ENCODE measurements at places on chromosomes 3 and 15.

GRCh38 chr15:75081150-75081549, 57.8 kb downstream of the PPCDC start:
- no peak for DNase-seq

DNA sequence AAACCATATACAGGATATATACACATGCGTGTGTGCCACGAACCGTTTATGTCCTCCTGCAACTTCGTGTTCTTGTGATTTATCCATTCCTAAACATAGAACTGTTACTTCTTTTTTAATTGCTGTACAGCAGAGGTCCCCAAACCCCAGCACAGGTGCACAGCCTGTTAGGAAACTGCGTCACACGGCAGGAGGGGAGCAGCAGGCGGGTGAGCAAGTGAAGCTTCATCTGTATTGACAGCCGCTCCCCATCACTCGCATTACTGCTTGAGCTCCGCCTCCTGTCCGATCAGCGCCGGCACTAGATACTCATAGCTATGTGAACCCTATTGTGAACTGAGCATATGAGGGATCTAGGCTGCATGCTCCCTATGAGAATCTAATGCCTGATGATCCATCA, 34.9 kb upstream of the NRROS start:
- DNase-seq, result no peak

GRCh38 chr3:37072892-37073291, 79.6 kb downstream of the MLH1 start:
- no peak for DNase-seq

- DNase-seq, result no peak
Observed at GRCh38 chr15:39445931-39446330, 134.9 kb upstream of the THBS1 start.

DNA sequence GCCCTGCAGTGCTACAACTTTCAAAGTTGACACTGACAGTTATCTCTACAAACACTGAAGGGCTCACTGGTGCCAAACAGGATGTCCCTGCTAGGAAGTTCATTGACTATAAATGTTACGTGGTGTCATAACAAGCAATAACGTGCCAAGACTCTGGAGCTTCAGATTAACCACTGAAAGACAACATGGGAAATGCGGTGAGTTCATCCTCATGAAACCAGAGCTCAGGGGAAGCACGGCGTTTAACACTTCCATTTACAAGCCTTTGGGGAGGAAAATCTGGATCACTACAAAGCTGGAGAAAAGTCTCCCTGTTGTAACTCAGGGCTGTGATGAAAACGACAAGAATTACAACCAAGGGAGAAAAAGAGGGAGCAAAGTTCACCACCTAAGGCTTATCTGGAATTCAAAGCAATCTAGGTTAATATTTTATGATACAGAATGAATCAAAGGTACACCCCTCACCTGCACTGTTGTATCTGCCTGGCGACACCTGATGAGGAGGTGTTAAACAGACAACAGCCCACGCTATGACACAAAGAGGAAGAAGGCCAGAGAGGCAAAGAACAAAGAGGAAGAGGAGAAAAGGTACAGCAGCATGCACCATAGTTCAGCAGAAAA, 27.0 kb downstream of the SHQ1 start:
- DNase-seq, result no peak

GRCh38 chr3:72427624-72428023, 420.6 kb downstream of the SHQ1 start:
- no peak for DNase-seq

- no peak for DNase-seq
Observed at GRCh38 chr3:98014268-98014585, 20.9 kb downstream of the GABRR3 start.

DNA sequence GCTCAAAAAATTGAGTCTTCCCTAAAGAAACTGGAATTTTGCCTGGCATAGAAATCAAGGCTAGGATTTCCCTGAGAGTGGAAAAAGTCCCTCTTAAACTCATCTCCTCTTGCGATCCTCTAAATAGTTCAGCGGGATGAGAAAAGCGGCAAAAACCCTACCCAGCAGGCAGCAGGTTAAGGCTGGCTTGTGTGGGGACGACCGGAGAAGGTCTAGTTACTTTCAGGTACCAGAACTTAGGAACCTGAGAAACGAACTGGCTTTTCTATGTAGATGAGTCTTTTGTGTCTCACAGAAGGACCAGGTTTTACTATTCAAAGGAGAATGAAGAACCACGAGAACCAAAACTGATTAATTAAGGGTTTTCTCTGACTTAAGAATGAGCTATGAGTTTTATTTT, 523.7 kb upstream of the TGFBR2 start:
- DNase-seq, result no peak

DNA sequence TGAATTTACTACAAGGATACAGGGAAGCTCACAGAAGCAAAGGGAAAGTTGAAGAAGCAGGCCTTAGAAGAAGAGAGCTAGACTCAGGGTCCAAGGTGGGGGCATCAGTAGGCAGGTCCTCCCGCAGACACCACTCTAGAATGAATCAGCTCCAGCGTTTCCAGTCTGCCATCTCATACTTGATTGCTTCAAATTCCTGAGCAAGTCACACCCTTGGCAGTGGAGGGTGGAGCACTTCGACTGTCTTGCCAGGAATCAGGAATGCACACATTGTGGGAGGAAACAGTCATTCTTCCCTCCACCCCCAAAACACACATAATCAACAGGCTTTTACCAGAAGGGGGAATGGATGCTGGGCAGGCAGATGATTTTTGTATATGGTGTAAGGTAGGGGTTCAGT, 78.5 kb downstream of the CHCHD6 start:
- no peak for DNase-seq

DNA sequence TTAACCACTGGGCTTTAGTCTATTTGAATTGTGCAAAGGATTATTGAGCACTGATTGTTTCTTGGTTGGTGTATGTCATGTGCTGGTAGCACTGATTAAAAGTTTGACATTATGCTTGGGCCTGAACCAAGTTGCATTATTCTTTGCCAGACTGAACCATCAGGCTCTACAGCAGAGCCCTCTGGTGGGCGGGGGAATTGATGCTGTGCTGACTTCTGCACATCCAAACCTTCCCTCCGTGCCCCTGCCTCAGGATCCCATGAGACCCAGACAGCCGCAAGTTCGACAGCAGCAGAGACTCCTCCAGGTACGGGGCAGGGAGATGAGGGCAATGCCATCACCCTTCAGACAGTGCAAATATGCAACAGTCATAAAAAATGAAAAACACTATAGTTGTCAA, 28.4 kb upstream of the P2RY12 start:
- DNase-seq, result no peak

DNA sequence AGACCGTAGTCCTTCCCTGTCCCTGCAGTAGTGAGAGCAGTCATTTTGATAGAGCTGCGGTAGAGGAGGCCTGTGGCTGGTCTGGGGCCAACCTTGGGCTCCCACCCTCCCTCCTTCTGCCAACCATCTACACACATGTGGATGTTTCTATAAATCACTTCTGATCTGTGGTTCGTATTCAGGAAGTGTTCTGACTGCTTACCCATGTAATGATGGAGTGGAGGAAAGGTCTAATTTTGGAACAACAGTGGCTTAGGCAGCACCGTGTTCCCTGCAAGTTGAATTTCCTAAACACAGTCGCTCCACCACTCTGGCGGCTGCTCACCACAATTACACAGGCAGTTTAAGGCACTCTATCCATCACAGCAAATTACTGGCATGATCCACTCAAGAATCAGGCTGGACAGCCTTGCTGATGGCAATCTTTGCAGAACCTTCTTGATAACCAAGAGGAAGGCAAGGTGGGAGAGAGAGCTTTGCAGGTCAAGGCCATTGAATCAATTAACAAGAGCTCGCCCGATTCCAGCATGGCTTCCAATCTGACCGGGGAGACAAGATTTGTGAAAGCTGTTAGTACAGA, 104.7 kb upstream of the VEPH1 start:
- DNase-seq, result no peak

GRCh38 chr15:29695489-29696167, 126.6 kb downstream of the TJP1 start:
- no peak for DNase-seq

- no peak for DNase-seq
Observed at GRCh38 chr3:179840985-179841384, 188.1 kb downstream of the USP13 start.

- DNase-seq, result no peak
Observed at GRCh38 chr3:95343767-95344166, 1280.9 kb downstream of the NSUN3 start.

- no peak for DNase-seq
Observed at GRCh38 chr15:97866959-97867358, 93.5 kb upstream of the ARRDC4 start.

GRCh38 chr15:51861557-51862359, 32.3 kb downstream of the TMOD3 start:
- peak; percentile 30 for DNase-seq

DNA sequence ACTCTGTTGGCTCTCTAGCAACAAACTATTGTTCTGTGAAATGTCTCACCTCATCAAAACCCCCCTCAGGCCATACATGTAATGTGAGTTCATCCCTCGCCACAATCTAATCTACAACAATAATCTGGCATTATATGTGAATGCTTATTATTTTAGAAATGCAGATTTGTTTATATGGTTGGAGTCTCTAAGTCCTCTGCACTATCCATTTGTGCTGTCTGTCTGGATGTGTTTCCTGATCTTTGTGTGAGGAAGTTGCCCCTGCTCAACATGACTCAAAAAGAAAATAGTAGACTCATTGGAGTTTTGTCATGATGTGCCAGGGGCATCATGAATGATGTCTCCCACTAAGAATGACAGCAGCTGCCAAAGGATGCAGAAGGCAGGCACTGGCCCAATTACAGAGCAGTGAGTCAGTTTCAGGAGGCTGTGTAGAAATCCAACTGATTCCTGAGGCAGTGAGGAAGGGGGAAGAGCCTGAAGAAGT, 161.6 kb upstream of the PDZRN3 start:
- no peak for DNase-seq

DNA sequence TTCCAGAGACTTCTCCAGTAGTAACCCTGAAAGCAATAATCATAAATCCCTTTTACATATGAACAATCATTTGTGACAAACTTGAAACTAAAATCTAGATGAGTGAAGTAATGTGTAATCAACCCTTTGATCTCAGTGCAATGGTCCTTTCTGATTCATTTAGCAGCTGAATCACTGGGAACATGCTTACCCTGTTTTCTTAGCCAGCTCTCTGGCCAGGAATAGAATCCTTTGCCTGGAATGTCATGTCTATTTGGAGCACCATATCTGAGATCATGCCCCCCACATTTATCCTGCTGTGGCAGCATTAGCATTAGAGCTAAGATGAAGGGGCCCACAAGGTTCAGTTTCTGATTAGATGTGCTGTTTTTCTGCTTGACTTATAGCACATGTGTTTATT, 309.8 kb downstream of the OXSM start:
- DNase-seq, result no peak

- no peak for DNase-seq
Observed at GRCh38 chr15:65076486-65077290, at the start of gene KBTBD13. KBTBD13 (plus strand) TSS chr15:65076746; CDS start chr15:65076816, 70 bp downstream.

GRCh38 chr3:143421556-143421955, 302.0 kb downstream of the CHST2 start:
- no peak for DNase-seq

DNA sequence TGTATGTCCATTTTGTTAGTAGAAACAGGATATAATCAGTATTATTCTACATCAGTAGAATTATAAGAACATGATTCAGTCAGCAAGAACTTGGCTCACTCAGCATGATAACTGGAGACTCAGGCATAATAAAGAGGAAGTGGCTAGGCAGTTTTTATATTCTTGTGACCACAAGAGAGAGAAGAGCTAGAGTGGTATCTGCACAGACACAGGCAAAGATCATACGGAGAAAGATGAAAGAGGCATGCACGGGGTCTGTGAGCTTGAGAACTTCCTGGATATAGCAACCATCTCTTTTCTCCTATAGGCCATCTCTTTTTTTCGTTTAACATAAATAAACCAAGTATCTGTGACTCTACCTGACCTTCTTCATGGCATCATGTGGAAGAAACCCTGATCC, 46.8 kb downstream of the MYO5A start:
- DNase-seq, result no peak

DNA sequence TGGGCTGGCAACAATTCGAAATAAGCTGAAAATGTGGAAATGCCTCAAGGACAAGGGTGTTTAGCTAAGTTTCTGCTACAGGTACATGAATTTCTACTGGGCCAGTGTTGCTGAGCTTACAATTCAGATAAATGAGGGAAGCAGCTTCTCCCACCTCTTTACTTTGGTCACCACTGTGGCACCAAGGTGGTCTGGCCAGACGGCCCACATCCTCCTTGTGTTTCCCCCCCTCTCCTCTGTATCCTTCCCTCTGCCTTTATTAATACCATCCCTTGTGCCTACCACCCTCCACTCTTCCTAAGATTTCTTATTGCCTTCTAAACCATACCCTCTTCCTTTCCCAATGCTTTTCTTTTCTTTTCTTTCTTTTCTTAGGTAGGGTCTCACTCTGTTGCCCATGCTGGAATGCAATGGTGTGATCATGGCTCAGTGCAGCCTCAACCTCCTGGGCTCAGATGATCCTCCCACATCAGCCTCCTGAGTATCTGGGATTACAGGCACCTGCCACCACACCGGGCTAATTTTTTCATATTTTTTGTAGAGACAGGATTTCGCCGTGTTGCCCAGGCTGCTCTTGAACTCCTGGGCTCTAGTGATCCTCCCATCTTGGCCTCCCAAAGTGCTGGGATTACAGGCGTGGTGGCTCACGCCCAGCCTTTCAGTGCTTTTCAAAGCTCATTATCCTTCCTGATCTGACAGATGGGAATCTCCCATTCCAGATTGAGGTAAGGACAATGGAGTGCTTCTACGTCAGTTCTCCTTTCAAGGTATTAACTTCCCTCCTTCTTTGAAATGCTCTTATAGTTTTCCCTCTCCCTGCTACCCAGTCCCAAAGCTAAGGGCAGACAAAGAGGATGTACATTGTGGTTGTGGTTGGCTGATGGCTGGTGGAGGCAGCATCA, 14.8 kb downstream of the ANXA2 start:
- DNase-seq, result no peak

DNA sequence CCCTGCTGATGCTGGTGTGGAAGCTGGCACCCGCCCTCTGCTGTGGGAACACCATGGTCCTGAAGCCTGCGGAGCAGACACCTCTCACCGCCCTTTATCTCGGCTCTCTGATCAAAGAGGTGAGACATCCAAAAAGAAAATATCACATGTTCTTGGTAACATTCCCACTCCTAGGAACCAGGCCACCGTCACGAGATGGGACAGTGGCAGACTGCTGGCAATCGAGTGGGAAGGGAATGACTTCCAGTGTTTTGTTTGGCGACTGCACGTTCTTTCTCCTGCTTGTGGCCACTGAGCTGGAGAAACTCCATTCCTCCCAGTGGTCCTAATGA, 14.3 kb downstream of the ALDH1A3 start:
- no peak for DNase-seq

- no peak for DNase-seq
Observed at GRCh38 chr3:185075547-185075946, 77.3 kb downstream of the C3orf70 start.

GRCh38 chr3:22244761-22245521, 493.9 kb upstream of the ZNF385D start:
- DNase-seq, result no peak
